ENCODE measurements at places on chromosomes 6 and 20.

DNA sequence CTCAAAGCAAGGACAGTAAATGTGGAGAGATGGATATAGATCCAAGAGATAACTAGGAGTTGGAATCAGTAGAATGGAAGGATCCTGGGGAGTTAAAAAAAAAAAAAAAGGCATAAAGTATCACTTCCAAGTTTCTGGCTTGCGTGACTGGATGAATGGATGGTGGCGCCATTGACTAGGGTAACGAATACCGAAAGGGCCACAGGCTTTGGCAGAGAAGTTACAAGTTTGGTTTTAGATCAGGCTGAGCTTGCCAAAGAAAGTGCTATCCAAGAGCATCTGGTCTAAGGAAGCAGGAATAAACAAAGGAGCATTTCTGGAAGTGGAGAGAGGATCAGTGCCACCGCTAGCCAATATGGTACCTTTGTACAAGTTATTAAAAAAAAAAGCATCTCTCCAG is 17.5 kb downstream of the L3MBTL1 start:
- DNase-seq, result no peak

DNA sequence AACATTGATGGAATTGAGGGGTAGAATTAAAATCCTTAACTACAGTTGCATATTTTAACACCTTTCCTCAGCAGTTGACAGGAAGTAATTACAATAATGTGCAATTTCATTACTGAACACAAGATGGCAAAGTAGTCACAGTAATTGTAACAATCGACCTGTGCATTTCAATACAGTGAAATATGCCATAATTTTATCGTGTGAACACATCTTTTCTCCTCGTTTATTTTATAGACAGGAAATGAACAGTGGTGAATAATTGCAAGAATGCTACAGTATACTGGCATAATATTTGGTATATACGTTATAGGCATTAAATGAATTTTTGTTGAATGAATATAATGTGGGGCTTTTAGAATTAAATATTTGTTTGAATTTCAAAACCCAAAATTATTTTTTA is 25.0 kb downstream of the CYB5R4 start:
- peak; percentile 71 for DNase-seq

GRCh38 chr6:73691512-73691911 is 4.5 kb upstream of the CD109 start:
- no peak for DNase-seq

GRCh38 chr20:39913274-39913673 is 775.8 kb downstream of the MAFB start:
- no peak for DNase-seq

DNA sequence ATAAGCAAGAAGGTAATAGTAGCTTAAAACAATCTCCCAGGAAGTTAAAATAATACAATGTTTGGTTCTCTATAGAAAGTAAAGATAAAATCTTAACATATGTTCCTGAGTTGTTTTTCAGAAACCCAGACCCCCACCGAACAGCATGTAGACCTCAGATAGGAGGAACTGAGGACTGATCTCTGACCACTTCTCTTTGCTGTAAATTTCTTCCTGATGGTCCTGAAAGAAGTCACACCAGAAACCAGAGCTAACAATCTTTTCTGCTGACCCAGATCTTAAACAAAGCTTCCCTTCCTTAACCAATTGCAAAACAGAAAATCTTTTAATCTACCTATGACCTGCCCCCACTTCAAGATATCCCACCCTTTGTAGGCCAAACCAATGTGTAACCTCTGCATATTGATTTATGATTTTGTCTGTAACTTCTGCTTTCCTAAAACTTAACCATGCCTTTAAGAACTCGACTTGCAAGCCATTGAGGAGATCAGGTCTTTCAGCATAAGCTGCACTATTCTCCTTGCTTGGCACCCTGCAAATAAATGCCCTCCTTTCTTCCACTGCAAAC is 21.9 kb upstream of the BEND6 start:
- no peak for DNase-seq

DNA sequence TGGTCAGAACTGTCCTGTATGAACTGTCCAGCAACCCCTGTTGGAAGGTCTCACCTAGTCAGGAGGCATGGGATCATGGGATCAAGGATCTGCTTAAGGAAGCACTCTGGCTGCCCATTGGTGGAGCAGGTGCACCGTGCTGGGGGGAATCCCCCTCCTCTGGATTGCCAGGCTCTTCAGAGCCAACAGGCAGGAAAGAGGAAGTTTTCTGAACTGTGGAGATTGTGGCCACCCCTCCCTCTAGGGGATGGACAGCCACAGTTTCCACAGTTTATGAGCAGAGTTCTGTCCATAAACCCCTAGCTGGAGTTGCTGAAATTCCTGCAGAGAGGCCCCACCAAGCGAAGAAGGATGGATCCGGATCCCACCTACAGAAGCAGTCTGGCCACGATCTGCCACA is 13.0 kb upstream of the HLA-DQB1 start:
- no peak for DNase-seq

GRCh38 chr20:63337786-63338420 is 23.2 kb downstream of the CHRNA4 start:
- DNase-seq, result no peak

DNA sequence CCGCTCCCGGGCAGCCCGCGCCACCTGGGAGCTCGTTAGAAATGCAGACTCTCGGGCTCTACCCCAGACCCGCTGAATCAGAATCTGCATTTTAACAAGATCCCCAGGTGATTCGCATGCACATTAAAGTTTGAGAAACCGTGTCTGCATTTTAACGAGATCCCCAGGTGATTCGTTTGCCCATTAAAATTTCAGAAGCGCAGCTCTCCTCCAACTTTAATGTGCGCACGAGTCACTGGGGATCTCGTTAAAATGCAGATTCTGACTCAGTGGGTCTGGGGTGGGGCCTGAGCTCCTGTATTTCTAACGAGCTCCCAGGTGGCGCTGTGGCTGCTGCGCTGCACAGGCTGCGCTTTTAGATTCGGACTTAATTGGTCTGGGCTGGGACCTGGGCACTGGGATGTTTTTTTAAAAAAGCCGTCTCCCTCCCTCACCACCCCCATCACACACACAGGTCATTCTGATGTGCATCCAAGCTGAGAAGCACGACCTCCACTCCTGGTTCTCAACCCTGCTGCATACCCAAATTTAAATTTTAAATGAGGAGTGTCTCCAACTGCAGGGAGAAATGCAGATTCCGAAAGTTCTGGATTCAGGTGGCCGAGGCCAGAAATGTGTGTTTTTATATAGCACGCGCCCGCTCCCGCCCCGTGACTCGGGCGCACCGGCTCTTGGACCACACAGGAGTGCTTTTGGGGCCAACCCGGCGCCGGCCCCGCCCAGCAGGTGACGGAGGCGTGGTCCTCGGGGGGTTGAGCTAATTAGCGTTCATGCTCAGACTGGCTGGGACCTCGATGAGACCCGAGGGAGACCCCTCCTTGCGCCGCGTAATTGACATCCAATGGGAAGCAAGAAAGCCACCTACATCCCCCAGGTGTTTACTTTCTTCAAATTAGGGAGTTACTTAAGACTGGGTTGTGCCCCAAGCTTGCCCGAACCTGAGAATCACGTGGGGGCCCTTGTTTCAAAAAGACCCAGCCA is 85.8 kb downstream of the ZFP64 start:
- no peak for DNase-seq

DNA sequence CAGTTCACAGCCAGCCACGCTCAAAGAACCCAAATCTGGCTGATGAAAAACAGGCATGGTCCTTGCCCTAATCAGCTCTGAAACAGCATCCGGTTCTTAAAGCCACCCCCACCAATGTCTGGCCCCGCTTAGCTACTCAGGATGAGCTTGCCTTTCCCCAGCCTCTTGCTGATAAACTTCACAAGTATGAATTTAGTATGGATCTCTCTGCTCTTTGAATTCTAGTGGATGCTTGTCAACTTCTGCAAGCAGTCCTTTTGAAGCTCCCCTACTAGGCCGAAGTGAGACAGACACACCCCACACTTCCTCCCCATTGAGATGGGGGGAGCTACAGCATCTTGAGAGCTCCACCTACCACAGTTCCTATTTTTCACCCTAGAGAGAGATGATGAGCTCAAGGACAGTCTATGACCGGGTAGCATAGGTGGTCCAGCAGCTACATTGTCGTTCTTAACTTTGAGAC is 36.7 kb downstream of the EBF4 start:
- no peak for DNase-seq

GRCh38 chr20:58722877-58723627 is 30.5 kb downstream of the NPEPL1 start:
- no peak for DNase-seq

- DNase-seq, result peak; percentile 33
Observed at GRCh38 chr20:41697861-41698559, 79.8 kb upstream of the CHD6 start.

GRCh38 chr6:129236001-129236517 is 353.1 kb downstream of the LAMA2 start:
- DNase-seq, result no peak

- DNase-seq, result no peak
Observed at GRCh38 chr6:105501246-105501645, 98.4 kb upstream of the PREP start.

GRCh38 chr6:33725222-33725621 is 13.7 kb upstream of the UQCC2 start:
- no peak for DNase-seq

- DNase-seq, result no peak
Observed at GRCh38 chr6:36834576-36835341, 4.5 kb downstream of the CPNE5 start.

DNA sequence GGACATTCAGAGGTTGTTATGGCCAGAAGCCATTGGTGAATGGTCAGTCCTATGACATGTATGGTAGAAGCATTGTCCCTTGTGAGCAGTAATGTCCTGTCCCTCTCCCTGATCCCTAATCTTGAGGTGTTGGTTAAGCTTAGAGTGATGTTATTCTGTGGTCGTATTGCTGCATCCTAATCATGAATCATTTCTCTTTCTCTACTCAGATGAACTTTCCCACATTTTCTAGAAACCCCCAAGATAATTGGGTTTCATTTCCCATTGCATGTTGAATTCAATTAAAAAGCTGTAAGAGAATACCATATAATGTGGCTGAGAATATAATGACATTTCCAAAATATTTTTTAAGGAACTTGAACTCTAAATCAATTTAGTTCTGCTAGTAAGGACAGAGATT is 175.1 kb downstream of the PLCB4 start:
- DNase-seq, result no peak

- no peak for DNase-seq
Observed at GRCh38 chr6:120202878-120203277, 853.3 kb upstream of the MAN1A1 start.

GRCh38 chr6:55255113-55255512 is 72.2 kb upstream of the GFRAL start:
- DNase-seq, result no peak

- no peak for DNase-seq
Observed at GRCh38 chr6:8080362-8081151, 16.4 kb upstream of the BLOC1S5 start.

DNA sequence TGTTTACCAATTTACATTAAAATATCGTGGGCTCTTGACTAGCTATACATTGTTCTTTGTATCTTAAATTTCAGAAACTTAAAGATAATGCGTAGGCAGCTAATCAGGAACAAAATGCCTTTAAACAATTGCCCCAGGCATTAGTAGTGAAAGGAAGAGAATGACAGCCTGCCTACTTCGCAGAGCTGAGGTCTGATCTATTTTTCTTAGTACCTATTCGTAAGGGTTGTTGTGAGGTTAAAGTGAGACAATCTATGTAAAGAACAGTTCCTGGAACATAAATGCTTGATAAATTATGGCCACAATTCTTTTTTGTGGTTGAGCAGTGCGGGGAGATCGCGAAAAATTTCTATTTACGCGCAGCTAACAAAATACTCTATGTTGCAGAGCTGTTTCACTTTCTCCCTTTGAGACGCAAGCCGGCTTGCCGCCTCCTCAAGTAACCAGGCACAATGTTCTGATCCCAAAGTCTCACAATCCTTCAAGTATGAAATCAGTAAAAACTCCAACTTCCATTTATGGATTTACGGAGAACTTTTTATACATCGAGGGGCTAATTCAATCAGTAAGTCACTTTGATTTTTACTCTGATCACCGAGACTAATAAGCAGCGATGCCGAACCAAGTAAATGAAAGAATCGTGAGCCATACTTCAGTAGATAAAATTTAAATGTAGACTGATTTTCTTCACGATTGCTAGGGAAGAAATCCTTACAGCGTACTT is 878 bp upstream of the PNRC1 start:
- DNase-seq, result no peak

GRCh38 chr6:143896126-143896860 is 32.0 kb downstream of the ZC2HC1B start:
- DNase-seq, result no peak
